ENCODE measurements at places on chromosomes 2 and 18.

DNA sequence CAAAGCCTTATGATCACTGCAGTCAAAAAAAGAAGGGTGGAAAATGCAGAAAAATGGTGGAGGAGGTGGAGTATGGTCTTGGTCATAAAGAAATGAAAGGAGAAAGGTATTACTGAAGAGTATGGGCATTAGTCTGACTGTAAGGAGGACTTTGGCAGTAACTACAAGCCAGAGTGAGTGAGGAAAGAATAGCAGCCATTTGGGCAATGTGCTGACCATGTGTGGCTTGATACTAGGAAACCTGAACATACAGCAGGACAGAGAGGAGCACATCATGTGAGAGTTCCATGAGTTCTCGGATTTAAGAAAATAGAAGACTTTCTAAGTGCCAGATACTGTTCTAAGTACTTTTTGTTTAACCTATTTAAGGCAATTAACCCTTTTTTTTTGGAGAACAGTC is 8.5 kb downstream of the DTNA start:
- ATAC-seq: no peak

DNA sequence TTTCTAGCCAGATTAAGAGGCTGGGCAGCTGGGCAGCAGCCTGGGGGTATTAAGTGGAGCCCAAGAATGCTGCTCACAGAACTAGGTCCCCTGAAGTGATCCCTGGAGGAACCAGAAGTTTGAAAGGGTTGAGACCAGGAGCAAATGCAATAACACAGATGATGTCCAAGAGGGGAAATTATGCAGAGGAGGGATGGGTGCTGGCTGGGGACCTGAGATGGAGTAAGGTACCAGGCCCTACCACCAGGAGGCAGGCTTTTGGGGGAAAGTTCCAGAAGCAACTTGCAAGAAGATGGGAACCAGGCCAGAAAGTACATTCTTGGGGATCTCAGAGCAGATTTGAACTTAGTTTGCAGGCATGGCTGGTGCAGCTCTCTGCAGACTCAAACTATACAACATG is 175.1 kb downstream of the NCK2 start:
- peak; percentile 37 for ATAC-seq

GRCh38 chr2:64283641-64284361 is 139.6 kb upstream of the PELI1 start:
- ATAC-seq: peak; percentile 99

DNA sequence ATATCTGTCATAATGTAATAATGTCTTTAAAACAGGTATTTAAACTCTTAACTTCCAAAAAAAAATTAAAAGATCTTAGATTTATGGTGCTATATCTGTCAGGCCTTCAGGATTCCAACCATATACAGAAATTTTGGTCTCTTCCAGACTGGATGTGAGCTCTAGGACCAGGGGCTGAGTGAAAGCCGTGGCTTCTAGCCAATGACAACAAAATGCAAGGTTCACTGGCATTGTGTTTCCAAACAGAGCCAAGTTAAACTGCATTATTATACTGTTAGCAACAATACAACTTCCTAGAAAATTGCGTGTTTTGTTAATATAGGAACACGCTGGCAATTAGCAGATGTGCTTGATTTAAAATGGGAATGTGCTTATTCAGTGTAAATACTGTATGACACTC is 809.8 kb upstream of the SOX11 start:
- ATAC-seq: no peak

DNA sequence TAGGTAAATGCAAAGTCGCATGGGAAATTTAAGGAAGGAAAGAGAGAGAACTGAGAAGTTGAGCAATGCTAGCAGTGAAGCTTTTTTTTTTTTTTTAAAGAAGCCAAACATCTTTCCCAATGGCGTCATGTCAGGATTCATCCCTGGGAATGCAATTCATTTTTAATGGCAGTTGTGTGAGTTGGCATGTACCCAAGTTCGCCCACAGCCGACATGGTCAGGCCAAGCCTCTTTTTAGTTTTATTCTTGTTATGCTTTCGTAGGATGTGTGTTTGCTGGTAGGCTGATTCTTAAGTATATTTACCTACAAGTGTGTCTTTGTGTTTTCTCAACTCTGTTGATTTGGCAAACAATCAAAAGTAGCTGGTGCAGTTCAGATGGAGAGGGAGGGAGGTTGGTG is 127.6 kb upstream of the ITGA6 start:
- no peak for ATAC-seq

GRCh38 chr2:215277944-215278343 is 33.9 kb upstream of the ATIC start:
- peak; percentile 53 for ATAC-seq

DNA sequence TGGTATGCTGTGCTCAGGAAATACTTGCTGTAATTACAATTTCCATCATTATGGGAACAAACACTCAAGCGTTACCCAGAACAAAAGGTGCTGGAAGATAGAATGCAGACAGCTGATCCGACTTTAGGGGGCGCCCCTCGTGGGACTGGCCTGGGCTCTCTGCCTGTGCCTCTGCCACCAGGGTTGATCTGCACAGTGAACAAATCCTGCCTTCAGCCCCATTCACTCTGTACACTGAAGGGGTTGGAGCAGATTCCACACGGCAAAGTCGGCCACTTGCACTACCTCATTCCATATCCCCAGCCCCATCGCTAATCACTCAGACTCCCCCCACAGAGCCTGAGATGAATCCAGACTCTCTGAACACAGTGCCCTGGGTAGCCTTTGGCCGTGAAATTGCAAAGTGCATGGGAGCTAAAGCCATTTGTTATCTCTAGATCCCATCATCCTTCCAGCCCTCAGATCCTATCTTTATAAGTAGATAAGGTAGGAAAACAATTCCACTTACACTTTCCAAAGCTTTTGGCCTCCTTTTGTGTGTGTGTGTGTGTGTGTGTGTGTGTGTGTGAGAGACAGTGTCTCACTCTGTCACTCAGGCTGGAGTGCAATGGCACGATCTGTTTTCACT is 69.3 kb downstream of the INPP5D start:
- ATAC-seq: no peak

DNA sequence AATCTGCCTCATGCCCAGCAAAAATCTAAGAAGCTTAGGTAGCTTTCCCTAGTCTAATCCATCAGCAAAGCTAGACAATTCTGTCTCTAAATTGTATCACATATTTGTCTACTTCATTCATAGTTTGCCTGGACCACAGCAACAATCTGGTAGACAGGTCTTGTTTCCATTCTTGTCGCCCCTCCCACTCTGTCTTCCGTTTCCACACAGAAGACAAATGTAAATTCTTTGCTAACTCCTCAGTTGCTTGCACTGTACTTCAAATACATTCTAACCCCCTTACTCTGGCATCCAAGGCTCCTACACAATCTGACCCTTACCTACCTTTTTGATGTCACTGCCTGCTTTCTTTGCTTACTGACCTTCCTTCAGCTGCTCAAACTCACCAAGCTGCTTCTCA is 40.1 kb downstream of the THUMPD2 start:
- ATAC-seq: no peak

DNA sequence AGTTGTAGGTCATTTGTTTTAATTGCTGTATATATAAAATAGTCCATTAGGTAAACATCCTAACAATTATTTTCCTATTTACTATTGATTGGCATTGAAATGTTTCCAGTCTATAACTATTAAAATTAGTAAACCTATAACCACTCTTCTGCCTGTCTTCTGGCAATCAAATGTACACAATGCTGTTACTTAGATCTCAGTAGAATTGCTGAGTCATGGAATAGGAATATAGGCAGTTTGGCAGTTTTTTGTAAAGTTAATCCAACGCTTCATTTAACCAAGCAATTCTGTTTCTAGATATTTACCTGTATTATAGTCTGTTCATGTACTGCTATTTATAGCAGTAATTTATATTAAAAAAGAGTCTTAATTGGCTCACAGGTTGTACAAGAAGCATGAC is 518.1 kb downstream of the DCDC2C start:
- no peak for ATAC-seq

DNA sequence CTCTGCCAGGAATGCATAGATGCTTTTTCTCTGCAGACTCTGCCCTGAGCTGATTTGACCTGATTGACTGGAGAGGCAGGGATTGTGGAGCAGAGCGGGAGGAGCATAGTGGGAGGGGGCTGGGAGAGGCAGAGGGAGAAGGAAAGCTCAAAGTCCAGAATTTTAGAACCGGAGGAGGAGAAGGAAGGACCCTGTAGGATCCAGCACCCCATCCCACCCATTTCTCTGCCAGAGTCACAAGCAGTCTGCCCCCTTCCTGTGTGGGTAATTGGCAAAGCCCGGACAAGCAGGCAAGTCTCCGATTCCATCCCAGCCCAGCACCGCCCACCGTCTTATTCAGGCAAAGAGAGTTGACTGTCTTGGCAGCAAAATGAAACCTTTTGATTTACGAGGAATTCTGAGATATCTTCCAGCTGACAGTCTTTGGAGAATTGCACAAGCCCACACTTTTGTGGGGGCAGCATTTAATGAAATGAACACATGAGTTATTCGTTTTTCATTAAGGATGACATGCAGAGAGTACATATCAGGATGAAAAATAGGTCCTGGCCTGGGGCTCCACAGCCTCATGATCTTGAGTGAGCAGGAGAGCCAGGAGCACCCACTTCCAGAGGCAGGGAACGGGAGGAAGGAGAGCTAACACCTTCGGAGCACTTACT is 103.1 kb downstream of the MCFD2 start:
- ATAC-seq: no peak

DNA sequence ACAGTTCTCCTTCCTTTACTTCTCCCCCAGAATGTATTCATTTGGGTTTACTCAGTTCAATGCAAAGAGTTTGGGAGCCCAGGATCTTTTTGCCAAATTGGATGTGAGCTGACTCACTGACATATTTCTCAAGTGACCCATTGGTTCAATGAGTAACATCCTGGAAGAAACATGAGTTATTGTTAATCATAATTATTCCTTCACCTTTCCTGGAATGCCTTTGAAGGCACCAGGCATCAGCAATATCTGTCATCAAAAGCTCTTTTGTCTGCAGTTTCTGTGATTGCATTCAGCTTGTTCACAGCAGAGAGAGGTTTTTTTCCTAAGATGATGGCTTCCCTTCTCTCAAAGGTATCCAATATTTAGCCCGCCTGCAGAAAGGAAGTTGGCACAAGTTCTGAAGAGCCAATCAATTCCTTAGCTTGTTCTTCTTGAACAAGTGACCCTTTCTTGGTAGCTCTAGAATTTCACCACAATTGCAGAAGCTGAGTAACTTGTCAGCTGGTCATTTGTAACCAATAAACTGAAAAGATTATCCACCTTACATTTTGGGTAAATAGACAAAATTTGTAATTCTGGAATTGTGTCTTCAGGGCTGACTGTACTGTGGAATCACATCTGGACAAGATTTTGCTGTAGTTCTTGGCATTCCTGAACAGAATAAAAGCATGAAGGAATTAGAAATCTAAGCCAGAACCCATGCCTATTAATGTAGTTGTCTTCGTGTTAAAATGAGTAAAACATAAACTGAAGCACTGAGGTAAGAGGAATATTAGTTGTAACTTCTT is 72.2 kb upstream of the TMEM17 start:
- ATAC-seq: no peak

DNA sequence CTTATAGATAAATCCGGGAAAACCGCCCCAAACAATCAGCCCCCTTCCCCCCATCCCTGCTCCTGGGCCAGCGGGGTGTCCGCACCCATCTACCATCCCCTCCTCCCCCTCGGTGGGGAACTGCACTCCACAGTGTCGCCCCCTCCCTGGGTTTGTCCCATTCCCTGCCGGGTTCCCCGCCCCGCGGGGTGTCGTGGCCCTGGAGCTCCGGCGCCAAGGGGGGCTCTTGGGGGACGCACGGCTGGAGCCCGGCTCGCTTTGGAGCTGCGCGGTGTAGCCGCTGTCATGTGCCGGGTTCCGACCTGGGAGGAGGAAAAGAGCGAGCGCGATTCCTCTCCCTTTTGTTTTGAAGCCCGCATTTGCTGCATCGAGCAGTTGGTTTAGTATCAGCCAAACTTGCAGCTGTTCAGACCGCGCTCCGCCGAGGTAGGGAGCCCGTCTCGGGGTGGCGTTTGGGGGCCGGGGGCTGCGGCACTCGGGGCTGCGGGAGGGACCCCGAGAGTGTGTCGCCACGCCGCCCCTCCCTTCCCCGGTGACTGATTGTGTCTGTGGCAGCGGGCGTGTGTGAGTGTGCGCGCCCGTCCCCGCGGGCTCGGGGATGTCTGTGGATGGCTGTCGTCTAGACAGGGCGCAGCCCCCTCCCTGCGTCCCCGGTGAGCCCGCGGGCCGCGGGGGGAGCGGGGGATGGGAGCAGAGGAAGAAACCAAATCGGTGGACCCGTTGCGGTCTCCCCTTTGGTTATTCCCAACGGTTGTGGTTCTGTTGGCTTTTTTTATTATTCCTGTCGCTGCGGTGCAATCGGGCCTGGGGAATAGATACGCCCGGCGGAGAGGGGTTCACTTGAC is 797 bp downstream of the CTIF start:
- ATAC-seq: peak; percentile 23

- ATAC-seq: no peak
These were observed 89.8 kb upstream of the CYRIA start for GRCh38 chr2:16755442-16755841.

DNA sequence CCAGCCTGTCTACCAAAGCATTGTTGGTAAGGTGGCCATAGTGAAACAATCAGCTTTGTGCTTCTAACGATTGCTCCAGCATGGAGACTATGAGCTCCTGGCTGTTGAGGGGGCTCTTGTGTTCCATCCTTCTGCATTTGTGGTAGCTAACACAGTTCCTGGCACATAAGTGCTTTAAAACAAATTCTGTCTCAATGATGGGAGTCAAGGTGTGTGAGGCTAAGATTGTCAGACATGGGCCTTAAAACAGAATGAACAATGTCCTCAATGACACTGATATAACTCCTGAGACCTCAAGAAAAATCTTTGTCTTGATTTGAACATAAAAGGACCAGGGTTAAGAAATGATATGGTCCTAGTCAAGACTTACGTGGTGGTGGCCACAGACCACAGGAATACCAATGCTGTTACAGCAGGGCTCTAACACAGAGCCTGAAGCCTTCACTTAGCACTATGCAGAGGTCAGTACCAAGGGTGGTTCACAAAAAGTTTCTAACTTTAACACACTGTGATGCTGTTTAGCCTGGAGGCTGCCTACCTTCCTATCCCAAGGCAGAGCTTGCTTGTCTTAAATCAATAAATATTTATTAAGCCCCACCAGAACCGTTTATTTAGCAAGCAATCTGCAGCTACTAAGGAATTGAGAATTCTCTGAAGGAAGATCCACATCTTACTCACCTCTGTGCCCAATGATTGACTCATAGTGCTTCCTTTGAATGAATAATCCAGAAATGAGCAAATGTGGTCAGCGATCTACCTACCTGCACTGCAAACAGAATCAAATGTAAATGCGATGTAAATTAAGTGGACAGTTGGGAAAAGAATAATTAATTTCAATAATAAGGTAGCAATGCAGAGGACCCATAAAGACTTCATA is 35.1 kb downstream of the EVA1A start:
- peak; percentile 67 for ATAC-seq

GRCh38 chr2:138485019-138485418 is 16.6 kb upstream of the SPOPL start:
- ATAC-seq: no peak

- ATAC-seq: no peak
These were observed 68.0 kb upstream of the PSME4 start for GRCh38 chr2:54038835-54039234.

DNA sequence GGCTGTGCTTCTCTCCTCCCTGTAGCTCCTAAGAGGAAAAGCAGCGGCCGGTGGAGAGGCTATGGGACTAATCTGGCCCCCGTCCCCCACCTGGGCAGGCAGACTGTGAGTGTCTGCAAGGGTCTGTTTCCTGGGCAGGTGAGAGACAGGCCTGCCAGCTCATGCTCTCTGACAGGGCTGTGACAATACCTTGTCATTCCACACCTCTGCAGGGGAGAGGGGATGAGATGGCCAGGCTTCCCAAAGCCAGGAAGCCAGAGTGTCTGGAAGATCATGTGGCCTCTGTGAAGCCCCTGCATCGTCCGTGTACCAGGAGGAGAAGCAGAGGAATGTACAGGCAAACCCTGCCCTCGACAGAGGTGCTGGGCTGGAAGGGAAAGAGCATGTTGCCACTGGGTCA is 142.5 kb upstream of the GATA6 start:
- ATAC-seq: no peak

Measured in activated T-helper 17 cell treated with anti-CD3 and anti-CD28 coated beads, Interleukin-2, amount 50 U/mL, for 72 hours (primary cell).